ENCODE measurements at places on chromosomes 5 and 9.

GRCh38 chr5:22063717-22064116 lies 789.4 kb downstream of the CDH12 start:
- DNase-seq: no peak

DNA sequence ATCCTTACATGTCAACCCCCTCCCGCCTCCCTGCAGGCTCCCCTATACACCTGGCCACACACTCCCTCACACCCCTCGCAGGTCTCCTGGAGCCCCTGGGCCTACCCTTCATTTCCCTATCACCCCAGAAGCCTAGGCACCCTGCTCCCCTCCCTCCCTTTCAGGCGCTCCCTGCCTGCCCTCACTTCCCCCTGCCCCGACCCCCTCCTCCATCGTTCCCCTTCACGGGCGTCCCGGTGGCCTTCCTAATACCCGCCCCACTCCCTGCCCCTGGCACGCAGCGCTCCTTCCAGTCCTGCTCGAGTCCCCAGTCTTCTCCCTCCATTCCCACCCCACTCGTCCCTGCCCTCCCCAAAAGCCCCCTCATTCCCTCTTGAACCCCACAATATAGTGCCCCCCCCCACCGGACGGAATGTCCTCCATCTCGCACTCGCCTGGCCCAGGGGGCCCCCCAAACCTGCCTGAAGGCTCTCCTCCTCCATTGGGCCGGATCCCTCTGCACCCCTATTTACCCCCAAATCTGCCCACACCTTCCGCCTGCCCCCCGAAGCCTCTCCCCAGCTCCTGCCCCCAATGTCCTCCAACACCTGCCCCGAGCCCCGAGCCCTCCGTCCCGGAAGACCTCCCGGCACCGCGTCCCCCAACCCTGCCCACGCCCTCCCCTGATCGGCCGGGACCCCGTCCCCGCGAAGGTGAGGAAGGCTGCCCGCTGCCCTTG lies 746 bp downstream of the STRBP start:
- DNase-seq: no peak

- no peak for DNase-seq
Observed at GRCh38 chr5:168086746-168087145, 204.7 kb upstream of the WWC1 start.

GRCh38 chr5:138912093-138912492 lies 37.0 kb upstream of the LRRTM2 start:
- DNase-seq: no peak

Measured in activated naive CD8-positive, alpha-beta T cell treated with anti-CD3 and anti-CD28 coated beads, Interleukin-2, amount 50 U/mL, for 16 hours (primary cell).